Stimulated activated CD8-positive, alpha-beta memory T cell treated with anti-CD3 and anti-CD28 coated beads, Interleukin-4, amount 100 ng/mL, for 1 hour (primary cell): ENCODE measurements at places on chromosomes 6 and 20.

- DNase-seq, result no peak
These were observed 395.4 kb upstream of the SLC35B3 start for GRCh38 chr6:8830794-8831193.

DNA sequence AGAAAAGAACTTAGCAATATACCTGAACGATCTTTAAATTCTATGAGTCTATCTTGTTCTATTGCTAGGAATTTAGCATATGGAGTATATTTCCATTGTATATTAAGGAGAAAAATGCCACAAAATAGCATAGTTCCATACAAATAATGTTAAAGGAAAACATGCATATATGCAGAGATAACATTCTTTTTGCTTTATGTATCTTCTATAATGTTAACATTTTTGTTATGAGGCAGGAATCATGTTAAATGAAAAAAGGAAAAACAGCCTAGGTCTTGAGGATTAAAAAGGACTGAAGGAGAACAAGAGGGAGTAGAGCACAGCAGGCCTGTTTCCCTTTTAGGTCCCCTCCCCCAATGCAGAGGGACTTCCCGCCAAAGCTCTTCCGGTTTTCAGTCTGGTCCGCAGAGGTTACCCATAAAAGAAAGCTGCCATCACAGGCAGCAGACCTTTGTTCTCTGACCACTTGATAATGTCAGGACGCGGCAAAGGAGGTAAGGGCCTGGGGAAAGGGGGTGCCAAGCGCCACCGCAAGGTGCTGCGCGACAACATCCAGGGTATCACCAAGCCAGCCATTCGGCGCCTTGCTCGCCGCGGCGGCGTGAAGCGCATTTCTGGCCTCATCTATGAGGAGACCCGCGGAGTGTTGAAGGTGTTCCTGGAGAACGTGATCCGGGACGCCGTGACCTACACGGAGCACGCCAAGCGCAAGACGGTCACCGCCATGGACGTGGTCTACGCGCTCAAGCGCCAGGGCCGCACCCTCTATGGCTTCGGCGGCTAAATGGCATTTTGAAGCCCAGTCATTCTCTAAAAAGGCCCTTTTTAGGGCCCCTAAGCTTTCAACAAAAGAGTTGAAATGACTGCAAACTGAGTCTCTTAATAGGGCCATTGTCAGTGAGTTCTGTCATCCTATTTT lies 108.4 kb upstream of the PRSS16 start:
- DNase-seq, result no peak

DNA sequence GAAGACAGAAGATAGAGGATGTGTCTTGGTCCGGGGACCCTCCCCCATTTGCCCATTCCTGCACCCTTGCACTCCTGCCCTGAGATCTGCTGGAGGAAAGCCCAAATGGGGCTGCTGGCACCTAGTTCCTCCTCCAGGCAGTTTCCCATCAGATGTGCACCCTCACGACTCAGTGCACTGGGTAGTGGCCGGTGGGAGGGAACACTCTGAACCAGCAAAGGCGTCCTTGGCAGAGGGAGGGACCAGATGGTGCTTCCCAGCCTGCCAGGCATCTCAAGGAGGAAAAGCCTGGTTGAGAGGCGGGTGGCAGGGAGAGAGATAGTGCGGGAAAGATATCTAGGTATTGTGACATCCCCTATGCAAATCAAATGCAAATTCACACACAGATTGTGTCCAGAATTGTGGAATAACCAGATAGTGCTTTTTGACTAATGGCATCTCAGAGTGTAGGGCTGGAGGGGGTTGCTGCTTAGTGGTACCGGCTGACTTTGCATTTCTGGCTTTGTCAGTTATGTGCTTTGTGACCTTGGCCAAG lies 19.5 kb downstream of the TMEM151B start:
- DNase-seq, result no peak

GRCh38 chr20:37315452-37316110 lies 26.1 kb downstream of the MANBAL start:
- no peak for DNase-seq

GRCh38 chr6:111918825-111919224 lies 45.6 kb upstream of the FYN start:
- no peak for DNase-seq

- no peak for DNase-seq
These were observed 5.6 kb downstream of the SMIM29 start for GRCh38 chr6:34243131-34243771.

DNA sequence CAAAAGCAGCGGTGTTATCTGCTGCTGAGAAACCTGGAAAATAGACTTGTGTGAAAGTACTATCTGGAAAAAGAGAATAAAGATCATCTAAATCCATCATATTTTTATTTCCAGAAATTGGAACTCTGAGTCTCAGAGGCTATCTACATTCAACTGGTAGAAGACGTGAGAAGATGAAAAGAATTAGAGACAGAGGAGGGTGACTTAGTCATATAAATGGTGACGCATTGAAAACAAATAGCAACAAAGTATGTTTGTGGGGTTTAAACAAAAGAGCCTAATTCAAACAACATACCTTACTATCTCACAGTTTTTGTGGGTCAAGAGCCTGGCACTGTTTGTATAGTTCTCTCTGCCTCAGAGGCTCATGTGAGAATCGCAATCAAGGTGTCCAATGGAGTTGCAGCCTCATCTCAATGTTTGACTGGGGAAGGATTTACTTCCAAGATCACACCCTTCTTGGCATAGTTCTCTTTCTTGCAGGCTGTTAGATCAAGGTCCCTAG lies 757.1 kb upstream of the SLC35B3 start:
- no peak for DNase-seq
